AG08396 (cell line): ENCODE measurements at places on chromosomes 1 and 21.

GRCh38 chr1:7218210-7218832 lies 433.1 kb downstream of the CAMTA1 start:
- peak; percentile 38 for DNase-seq

DNA sequence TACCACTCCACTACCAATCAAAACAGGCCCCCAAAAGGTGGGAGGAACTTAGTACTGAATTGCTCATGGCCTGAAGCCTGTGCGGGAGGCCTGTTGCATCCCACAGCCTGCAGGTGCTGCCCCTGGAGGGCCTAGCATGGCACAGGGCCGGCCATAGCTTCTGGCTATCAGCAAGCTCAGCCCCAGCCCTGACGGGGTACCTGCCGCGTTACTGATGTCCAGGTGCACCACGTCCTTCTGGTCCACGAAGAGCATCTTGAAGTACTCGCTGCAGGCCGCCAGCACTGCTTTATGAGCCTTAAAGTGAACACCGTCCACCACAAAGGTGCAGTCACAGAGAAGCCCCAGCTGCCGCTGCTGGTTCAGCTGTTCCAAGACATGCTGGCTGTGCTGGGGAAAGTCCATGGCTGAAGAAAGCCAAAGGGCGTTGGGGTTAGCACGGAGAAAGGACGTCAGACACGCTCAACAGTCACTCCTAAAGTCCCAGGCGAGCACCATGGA lies 27.8 kb downstream of the ZBTB17 start:
- DNase-seq, result no peak

DNA sequence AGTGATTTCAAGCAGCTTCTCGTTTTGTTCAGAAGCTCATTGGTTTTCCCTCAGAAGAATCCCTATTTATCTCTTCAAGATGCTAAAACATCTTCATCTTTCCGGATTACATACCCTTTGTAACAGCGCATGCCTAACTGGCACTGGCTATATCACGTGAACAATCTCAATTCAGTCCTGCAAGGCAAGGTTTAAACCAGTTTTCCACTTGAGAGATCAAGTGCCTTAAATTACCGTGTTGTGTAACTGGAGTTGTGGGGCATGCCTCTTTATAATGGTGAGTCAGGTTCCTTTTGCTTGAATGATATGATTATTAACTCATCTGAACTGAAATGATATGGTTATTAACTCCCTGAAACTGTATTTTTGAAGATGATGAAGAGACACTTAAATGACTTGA lies 11.0 kb upstream of the ZFP69B start:
- no peak for DNase-seq

- DNase-seq, result no peak
Observed at GRCh38 chr1:65434255-65434654, 13.8 kb downstream of the LEPR start.

GRCh38 chr21:25496825-25497482 lies 110.3 kb downstream of the MRPL39 start:
- DNase-seq, result peak; percentile 12

GRCh38 chr21:34598931-34599400 lies 15.9 kb downstream of the RCAN1 start:
- no peak for DNase-seq

GRCh38 chr1:52533713-52534112 lies 19.2 kb downstream of the TUT4 start:
- no peak for DNase-seq

DNA sequence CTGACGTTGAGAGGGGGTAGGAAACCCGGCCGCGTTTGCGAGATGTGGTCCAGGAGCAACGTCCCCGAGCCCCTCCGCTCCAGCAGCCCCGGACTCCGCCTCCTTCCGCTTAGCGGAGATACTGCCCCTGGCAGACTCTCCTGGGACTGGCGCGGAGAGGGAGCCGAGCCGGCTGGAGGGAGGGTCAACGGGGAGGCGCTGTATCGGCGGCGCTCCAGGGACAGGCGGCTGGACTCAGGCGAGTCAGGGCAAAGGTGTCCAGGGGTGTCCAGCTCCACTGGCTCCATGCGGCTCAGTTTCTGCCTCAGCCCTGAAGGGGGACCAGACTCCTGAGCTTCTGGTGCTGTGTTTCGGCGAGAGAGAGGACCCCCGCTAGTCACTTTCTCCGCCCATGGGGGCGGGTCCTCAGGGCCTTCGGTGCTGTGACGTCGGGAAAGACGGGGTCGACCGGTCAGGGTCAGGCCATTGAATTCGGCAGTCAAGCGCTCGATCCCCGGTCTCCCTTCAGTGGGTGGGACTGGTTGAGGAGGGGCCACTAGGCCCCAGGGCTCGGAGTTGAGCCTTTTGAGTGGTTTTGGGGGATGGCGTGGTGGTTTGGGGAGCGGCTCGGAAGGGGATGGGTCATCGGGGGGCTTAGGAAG lies 2.8 kb upstream of the LIX1L start:
- peak; percentile 80 for DNase-seq
